ENCODE measurements at places on chromosomes 5 and 9.

DNA sequence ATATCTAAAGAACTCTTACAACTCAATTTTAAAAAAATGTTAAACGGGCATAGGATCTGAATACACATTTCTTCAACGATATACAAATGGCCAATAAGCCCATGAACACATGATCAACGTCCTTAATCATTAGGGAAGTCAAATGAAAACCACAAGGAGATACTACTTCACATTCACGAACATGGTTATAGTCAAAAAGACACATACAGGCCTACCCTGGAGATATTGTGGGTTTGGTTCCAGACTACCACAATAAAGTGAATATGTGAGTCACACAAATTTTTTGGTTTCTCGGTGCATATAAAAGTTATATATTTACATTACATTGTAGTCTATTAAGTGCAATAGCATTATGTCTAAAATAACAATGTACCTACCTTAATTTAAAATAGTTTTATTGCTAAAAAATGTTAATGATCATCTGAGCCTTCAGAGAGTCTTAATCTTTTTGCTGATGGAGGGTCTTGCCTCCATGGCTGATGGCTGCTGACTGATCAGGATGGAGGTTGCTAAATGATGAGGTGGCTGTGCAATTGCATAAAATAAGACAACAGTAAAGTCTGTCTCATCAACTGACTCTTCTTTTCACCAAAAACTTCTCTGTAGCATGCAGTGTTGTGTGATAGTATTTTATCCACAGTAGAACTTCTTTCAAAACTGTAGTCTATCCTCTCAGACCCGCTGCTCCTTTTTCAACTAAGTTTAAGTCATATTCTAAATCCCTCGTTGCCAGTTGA, 15.1 kb downstream of the AK3 start:
- no peak for DNase-seq

GRCh38 chr9:70261131-70261870, 2.5 kb downstream of the SMC5 start:
- DNase-seq: no peak

DNA sequence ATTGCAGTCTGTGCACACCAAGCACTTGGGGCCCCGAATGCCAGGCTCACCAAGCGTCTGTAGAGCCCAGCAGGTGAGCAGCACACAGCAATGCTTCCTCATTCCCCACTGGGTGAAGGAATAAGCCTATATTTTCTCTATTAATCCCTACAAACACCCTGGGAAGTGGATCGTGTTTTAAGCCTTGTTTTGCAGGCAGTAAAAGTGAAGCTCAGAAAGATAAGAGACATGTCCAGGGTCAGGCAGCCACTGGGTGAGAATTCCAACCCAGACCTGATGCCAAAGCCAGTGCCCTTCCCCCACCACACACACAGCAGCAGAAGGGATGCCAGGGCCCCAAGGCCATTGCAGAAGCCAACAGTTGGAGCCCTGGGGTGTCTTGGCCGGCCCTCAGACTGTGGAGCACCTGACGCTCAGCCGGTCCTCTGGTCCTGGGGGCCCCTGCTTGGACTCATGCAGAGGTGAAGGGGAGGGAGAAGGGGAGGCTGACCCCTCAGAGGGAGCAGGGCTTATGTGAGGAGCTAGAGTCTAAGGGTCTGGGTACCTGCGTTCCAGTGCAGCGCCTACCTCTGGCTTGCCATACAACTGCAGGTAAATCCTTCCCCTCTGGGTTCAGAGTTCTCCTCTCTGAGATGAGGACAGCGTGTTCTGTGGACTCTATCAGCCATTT, 26.3 kb upstream of the SYNPO start:
- DNase-seq: no peak

DNA sequence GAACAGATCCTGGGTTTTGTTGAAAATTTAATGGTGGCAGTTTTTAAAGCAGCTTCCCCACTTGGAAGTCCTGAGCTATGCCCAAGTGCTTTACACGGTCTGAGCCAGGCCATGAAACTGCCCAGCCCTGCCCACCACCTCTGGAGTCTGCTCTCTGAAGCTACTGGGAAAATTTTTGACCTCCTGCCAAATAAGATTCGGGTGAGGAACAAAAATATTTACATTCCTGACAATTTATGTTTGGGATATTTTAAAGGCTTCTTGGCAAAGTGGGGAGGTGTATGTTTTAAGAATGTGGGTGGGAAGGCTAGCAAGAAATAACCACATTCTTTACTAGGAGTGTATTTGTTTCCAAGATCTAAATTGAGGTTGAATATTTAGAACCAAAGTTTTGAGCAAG, 50.0 kb downstream of the HACD4 start:
- no peak for DNase-seq

GRCh38 chr5:147339313-147339712, 104.5 kb downstream of the STK32A start:
- DNase-seq: no peak

GRCh38 chr5:93611976-93612854, 29.2 kb downstream of the NR2F1 start:
- no peak for DNase-seq

DNA sequence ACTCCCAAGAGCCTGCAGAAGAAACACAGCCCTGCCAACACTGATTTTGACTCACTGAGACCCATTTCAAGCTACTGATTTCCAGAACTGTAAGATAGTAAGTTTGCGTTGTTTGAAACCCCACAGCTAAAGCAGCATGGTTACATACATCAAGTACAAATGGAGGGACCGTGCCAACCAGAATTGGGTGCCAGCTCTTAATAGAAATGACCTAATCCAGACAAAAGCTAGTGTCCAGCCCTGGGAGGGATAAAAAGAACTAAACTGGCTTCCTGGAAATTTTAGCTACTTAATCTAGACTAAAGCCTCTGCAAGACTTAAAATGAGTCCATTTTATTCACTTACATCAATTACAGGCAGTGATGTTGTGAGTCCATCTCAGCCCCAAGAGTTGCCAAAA, 122.6 kb downstream of the ADAMTS12 start:
- no peak for DNase-seq

GRCh38 chr5:134101686-134102439, 12.6 kb upstream of the TCF7 start:
- peak; percentile 14 for DNase-seq

- no peak for DNase-seq
Measured at GRCh38 chr9:93221044-93221443, 37.1 kb downstream of the WNK2 start.

GRCh38 chr5:131981516-131981915, 29.9 kb downstream of the ACSL6 start:
- no peak for DNase-seq

DNA sequence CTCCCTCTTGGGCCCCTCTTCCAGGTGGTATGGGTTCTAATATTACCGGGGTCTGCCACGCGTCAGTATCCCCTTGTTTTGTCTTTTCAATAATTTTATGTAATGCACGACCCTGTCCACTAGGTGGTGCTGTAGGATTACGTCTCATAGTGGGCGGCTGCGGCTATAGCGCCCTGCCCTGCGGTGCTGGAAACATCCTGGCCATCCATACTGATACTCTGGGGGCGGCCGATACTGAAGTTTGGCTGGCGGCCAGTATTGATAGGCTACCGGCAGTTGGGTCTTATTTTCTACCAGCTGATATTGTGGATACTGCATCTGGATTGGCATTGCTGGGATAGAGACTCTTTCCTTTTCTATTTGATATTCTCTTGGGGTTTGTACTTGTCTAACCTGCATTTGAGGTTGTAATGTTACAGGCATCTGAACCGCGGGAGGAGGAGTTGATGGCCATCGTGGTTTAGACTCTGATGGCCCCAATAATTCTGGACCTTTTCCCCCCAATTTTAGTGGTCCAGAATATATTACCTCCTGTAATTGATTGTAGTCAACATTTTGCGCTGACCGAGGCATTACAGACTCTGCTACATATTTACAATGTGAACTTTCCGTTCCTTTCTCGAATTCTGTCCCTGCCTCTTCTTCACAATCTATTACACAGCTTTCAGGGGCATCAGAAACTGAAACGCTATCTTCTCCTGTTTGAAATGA, 3.3 kb upstream of the TMEM141 start:
- DNase-seq: peak; percentile 79

DNA sequence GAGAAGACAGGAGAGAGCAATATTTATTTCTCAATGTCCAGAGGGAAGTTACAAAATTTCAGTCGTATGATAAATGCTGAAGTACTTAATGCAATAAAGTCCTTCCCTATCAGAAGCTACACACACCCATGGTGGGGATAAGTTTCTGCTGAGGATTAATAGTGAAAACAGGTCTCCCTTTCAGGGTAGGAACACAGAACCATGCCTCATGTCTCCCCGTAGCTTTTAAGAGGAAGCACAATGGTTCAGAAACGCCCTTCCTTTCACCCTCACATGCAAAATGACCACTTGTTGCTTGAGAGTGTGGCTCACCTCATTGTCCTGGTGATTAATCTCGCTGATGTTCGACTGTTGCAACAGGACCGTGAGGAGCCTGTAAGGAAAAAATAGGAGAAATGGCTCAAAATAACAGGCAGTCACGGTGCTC, 73.6 kb downstream of the ANKRD55 start:
- no peak for DNase-seq

- no peak for DNase-seq
Measured at GRCh38 chr9:126027566-126027965, 280.4 kb downstream of the PBX3 start.

GRCh38 chr5:63025679-63026078, 447.1 kb downstream of the LRRC70 start:
- DNase-seq: no peak

DNA sequence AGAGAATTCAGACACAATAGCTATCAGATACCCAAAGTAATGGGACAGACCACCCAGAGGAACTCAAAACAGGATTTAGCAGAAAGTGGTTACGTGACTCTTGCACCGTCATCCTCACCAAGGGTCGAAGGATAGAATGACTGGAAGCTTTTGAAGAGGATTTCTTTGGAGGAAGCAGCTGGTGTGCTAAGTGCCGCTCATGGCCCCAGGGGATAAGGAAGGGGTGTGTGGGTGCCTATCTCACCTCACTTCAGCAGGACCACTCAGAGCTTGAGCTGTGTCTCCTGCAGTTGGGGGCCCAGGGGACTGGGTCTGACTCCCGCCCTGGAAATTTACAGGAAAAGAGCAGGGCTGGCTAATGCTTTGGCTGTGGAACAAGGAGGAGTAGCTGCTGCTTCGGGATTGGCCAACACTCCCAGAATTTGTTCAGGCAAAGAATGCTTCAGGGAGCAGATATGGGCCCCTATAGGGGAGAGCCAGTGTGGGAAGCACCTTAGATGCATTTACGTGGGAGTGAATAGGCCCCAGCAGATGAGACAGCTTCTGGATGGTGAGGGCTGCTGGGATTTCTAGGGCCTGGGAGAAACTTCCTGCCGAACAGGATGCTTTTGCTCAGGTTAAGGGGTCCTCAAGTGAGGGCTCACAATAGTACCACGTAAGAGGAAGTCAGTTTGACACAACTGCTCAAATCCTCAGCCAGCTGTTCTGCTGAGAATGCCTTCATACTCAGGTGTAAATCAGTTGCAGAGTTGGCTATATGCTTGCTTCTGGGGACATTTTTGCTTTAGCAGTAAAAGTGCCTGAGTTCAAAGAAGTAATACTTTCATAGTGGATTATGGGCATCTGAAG, 29.1 kb upstream of the TOMM5 start:
- DNase-seq: peak; percentile 36

All from NCI-H1436 (cell line).